ENCODE measurements at places on chromosomes 13 and 19.

DNA sequence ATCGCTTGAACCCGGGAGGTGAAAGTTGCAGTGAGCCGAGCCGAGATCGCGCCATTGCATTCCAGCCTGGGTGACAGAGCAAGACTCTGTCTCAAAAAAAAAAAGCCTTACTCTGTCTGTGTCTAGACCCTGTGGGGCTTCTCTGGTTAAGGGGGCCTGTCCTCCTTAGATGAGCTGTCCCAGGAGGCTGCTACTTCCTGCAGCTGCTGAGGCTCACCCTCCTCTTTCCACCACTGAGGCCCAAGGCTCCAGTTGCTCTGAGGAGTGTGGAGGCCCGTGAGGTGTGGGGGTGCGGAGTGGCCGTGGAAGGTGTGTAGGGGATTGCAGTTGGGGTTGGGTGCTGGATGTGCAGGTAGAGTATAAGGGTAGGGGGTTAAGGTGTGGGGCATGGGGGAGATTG lies 22.1 kb upstream of the RASA3 start:
- DNase-seq = no peak

DNA sequence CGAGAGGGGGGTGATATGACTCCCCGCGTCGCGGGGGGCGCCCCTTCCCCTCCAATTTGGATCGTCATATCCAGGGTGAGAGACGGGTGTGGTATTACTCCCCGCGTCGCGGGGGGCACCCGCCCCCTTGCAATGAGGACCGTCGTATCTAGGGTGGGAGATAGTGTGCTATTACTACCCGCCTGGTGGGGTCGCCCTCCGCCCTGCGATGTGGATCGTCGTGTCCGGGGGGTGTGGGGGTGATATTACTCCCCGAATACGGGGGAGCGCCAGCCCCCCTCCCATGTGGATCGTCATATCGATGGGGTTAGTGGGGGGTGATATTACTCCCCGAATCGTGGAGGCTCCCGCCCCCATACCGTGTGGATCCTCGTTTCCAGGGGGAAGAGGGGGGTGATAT lies 29.2 kb upstream of the RGCC start:
- no peak for DNase-seq

- DNase-seq = no peak
Measured at GRCh38 chr13:99956473-99957349, 14.9 kb downstream of the ZIC5 start.

GRCh38 chr13:28373810-28374209 lies 121.1 kb downstream of the FLT1 start:
- no peak for DNase-seq

DNA sequence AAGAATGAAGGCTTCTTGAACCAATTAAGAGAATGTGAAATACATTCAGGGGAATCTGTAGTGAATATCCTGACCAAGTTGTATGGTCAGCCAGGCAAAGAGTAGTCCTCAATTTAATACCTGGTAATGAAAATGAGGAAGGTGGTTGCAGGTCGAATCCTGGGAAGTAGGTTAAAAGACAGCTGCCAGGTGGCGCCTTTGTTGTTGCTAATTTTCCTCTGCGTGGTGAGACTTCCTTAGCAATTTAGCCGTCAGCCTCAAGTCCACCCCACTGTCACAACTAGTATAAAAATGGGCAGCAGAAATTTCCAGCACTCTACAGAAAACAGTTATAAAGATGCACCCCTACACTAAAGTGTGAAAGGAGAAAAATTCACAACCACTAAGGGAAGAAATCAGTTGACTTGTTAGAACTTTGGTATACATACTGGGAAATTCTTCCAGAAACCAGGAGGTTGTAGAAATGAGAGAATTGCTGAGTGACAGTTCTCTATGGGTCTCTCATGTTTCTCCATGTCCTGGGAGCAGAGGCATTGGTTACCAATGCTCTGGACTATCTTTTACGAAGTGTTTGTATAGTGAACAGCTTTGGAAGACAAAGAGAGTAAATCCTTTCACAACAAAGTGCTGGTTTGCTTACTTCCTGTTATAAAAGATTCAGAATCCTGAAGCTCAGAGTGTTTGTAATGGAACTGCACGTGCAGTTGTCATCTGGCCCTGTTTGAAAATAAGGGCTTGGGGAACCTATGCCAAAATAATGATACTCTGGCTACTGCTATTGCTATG lies 235.9 kb downstream of the NHLRC3 start:
- DNase-seq = no peak

GRCh38 chr13:80841414-80841813 lies 500.5 kb upstream of the SPRY2 start:
- DNase-seq = peak; percentile 9

GRCh38 chr19:31350033-31350692 lies 927 bp upstream of the TSHZ3 start:
- no peak for DNase-seq

- DNase-seq = no peak
Measured at GRCh38 chr13:52810011-52810410, 38.4 kb downstream of the PCDH8 start.

DNA sequence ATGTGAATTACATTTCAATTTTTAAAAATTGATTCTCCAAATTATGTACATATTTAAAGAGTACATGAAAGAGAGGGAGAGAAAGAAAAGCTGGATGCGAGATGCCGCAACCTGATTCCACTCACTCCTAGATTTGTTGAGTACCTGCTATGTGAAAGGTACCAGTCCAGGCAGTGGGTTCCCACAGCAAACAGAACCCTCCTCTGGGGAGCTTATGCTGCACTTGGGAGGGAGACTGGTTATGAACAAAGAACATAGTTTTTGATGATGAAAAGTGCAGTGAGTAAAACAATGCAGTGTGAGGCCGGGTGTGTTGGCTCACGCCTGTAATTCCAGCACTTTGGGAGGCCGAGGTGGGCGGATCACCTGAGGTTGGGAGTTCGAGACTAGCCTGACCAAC lies 43.4 kb downstream of the ACTN4 start:
- no peak for DNase-seq

Data from fibroblast of skin of left quadriceps (primary cell).